ENCODE measurements at places on chromosomes 2 and 18. TPM values are rescaled to one million over a fixed set of nuclear protein-coding genes. Genes with fewer than 3 reads are reported as not detected.

- DNase-seq: no peak
- no peaks in the 10 kb centered on the region for H3K27me3 ChIP-seq
- H3K36me3 ChIP-seq: no peaks in the 10 kb centered on the region
- no peak overlapping the region for H3K27ac ChIP-seq
- no peak overlapping the region for H3K4me3 ChIP-seq
These were observed 486.3 kb downstream of the NR4A2 start for GRCh38 chr2:155846259-155846658.

- no peaks in the 10 kb centered on the region for H3K27me3 ChIP-seq
- no peaks in the 10 kb centered on the region for H3K4me1 ChIP-seq
- H3K27ac ChIP-seq: no peak overlapping the region
- no peaks in the 10 kb centered on the region for H3K36me3 ChIP-seq
These were observed 963.6 kb upstream of the CNTNAP5 start for GRCh38 chr2:123061534-123061933.

- no peak for DNase-seq
- H3K4me3 ChIP-seq: no peak overlapping the region
- H3K4me1 ChIP-seq: peaks cover 36% of the 10 kb centered on the region
- no peaks in the 10 kb centered on the region for H3K27me3 ChIP-seq
These were observed 20.8 kb downstream of the PRPF40A start for GRCh38 chr2:152696476-152696875.

GRCh38 chr2:71778514-71778913, 325.2 kb downstream of the DYSF start:
- H3K4me3 ChIP-seq: no peak overlapping the region
- no peak for DNase-seq
- H3K4me1 ChIP-seq: no peaks in the 10 kb centered on the region
- H3K27ac ChIP-seq: no peak overlapping the region

DNA sequence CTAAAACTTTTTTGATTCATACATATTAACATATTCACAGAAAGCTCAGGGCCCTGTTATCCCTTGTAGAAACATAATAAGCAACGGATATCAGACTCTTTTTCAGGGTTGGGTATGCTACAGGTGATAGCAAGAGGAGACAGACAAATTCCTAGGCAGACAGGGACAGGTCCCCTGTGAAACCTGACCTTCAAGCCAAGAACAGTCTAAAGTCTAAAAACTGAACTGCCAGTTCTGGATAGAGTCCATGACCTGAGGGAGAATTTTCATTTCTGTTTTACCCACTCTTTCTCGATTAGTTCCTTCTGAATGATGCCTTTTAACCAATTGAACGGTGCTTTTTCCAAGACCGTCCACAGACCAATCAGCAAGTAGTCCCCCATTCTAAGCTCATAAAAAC, 54.2 kb downstream of the RIT2 start:
- H3K4me1 ChIP-seq: no peaks in the 10 kb centered on the region
- no peaks in the 10 kb centered on the region for H3K27me3 ChIP-seq
- no peak overlapping the region for H3K27ac ChIP-seq
- no peak overlapping the region for H3K4me3 ChIP-seq
- no peak for DNase-seq
- H3K36me3 ChIP-seq: no peaks in the 10 kb centered on the region

DNA sequence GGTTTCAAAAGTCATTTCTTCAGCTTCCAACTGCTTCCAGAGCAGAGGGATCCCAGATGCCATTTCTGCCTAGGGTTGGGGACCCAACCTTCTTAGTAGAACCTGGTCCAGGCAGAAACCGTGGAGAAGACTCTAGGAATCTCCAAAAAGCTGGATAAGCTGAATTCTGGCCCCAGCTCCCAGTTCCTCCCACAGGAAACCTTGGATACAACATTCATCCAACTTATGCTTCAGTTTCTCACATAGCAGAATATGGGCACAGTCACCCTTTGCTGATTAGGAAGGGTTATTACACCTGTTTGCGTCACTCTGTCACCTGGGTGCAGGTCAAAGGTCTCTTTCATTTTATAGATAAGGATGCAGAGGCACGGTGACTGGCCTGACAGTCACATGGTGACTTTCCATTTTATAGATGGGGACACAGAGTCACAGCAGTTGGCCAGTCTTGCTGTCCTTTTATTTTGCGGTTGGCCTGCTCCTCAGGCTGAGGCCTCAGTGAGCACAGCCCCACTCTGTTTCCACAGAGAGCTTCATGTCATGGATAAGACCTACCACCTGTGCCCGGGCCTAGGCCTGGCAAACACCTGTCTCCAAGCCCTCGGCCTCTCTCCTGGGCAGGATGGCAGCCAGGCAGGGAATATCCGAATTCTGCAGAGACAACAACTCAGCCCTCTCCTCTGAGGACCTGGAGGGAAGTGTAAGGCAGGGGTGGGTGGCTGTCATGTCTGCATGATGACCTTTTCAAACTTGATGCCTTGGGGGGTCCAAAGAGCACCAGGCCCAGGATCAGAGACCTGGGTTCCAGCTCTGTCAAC, 148.8 kb downstream of the SMAD7 start:
- H3K4me3 ChIP-seq: no peak overlapping the region
- H3K4me1 ChIP-seq: peaks cover 32% of the 10 kb centered on the region
- no peak for DNase-seq
- no peak overlapping the region for H3K27ac ChIP-seq

DNA sequence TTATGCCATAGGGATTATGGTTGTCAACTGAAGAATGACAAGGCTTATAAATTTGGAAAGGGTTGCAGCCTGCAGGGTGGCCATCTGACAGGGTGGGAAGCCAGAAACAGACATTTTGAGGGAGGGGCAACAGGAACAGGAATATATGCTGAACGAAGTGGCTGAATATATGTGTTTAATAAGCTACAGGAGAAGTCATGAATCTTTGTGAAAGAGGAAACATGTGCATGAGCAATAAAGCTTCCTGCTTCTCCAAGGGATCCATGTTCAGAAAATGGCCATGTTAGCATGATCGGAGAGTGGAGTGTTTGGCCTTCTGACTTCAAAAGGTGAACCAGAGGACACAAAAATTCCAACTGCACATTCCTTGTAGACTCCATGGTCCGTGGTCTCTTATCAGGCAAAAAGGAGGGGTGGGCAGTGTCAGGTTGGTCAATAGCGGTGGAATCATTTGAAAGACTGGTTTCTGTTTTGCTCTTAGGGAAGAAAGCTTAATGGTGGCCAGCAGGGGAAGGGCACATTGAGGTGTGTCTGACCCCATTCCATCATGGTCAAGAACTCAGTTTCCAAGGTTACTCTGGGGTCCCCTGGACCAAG, 144.1 kb downstream of the SOCS6 start:
- no peaks in the 10 kb centered on the region for H3K36me3 ChIP-seq
- no peak overlapping the region for H3K4me3 ChIP-seq
- no peaks in the 10 kb centered on the region for H3K4me1 ChIP-seq
- no peak for DNase-seq
- no peaks in the 10 kb centered on the region for H3K27me3 ChIP-seq

GRCh38 chr2:198214114-198214596, 409.8 kb downstream of the PLCL1 start:
- H3K27me3 ChIP-seq: no peaks in the 10 kb centered on the region
- no peak for DNase-seq
- no peak overlapping the region for H3K27ac ChIP-seq
- H3K4me3 ChIP-seq: no peak overlapping the region

DNA sequence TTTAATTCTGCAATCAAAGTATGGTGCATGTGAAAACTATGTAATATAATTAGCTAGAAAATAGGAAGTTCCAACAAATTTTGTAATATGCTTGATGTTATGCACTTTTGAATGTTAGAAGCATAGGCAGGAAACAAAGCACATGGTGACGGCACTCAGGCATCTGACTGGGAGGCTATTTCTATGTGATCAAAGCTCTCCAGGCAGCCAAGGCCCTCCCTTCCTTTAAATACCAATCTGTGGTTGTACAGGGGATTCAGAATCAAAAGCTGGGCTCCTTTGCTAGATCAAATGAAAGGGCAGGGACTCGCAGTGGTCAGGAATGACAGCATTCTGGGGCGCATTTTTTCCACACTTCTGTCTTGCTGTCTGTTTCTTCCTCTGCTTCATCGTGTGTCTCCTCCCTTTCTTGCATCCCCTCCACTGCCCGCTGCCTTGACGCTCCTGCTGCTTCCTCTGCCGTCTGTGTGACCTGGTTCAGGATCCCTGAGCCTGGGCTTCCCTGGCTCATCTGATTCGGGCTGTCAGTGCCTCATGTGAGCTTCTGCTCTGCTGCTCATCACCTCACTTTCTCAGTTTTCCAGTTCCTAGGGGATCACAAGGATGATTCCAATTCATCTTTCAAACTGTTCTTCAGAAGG, 30.9 kb downstream of the TMEM182 start:
- no peaks in the 10 kb centered on the region for H3K4me1 ChIP-seq
- DNase-seq: no peak
- no peaks in the 10 kb centered on the region for H3K36me3 ChIP-seq

DNA sequence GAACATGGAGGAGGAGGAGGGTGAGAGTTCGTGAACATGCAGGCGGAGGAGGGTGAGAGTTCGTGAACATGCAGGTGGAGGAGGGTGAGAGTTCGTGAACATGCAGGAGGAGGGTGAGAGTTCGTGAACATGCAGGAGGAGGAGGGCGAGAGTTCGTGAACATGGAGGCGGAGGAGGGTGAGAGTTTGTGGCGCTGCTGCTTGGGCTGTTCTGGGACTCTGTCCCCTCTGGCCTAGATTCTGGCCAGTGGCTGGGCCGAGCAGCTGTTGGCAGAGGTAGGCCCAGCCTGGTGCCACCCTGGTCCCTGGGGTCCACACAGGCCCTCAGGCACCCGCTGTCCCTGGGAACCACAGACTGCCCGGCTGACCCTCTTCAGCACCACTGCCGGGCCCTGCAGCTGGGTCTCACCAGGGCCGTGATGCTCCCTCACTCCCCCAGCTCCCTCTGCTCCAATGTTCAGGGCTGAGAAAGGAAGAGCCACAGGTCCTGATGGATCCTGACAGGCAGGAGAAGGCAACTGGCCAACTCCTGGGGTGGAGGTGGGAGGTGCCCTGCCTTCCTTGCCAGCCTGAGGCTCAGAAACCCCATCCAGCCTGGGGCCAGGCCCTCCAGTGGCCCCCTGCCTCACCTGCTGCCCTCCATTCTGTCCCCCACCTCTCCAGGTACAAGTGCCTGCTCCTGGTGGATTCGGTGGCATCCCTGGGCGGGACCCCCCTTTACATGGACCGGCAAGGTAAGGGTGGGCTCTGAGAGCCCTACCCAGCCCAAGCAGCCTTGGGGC, 3.9 kb downstream of the AGXT start:
- H3K36me3 ChIP-seq: no peaks in the 10 kb centered on the region
- DNase-seq: no peak
- no peaks in the 10 kb centered on the region for H3K27me3 ChIP-seq
- H3K27ac ChIP-seq: no peak overlapping the region
- no peak overlapping the region for H3K4me3 ChIP-seq

DNA sequence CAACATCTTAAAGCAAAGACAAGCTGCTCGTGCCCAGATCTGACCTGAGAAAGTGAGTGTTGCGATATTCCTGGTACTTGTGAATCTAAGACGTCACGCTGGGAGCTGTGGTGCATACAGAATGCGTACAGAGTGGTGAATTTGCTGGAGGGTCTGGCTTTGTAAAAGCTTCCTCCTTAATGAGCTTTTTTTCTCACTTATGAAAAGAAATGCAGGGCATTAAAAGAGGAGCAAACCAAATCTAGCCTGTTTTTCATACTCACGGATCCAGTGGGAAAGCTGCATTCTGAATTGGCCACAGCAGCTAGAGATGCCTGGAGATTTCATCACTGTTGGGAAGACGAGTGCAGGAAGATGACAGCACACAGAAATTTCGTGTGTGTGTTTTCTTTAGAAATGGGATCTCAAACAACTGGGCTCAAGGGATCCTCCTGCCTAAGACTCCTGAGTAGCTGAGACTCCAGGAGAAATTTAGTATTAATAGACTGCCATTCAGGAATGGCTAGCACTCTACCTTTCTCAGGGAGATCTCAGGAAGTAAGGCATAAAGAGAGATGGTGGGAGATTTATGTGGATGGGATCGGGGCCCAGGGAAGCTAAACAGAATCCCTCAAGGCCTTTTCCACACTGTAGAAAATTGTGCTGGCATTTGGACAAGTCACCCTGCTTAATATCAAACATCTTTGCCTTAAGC, 181.3 kb downstream of the ALPK2 start:
- H3K36me3 ChIP-seq: no peaks in the 10 kb centered on the region
- no peaks in the 10 kb centered on the region for H3K4me1 ChIP-seq
- DNase-seq: no peak
- no peaks in the 10 kb centered on the region for H3K27me3 ChIP-seq

GRCh38 chr2:40507432-40507831, 55.5 kb upstream of the SLC8A1 start:
- no peak overlapping the region for H3K4me3 ChIP-seq
- H3K4me1 ChIP-seq: no peaks in the 10 kb centered on the region
- H3K36me3 ChIP-seq: no peaks in the 10 kb centered on the region

DNA sequence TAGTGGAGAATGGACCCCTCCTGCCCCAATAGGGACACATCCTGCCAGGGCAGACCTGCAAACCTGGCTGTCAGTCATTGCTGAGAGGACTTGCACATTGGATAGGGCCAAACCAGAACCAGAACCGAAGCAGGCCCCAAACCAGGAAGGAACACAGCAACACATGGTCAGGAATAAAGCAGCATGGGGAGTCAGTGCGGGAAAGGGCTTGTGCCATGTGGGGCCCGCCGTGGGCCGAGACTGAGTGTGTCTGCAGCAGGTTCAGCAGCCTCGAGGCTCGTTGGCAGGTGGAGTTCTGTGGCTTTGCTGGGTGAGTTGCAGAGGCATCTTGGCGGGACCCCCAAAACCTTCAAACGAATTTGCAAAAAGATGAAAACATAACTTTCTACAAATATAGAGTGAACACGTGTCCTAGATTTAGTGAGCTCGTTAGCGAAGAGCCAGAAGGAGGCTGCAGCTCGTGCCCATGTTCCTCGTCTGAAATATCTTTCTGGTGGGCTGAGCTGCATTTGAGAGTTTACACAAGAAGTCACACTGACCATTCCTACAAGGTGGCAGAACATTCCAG, 44.9 kb upstream of the LDLRAD4 start:
- H3K4me3 ChIP-seq: no peak overlapping the region
- peaks cover 28% of the 10 kb centered on the region for H3K27me3 ChIP-seq
- H3K36me3 ChIP-seq: no peaks in the 10 kb centered on the region
- H3K4me1 ChIP-seq: peaks cover 10% of the 10 kb centered on the region

GRCh38 chr2:41600460-41600859, 447.4 kb upstream of the PKDCC start:
- H3K27ac ChIP-seq: no peak overlapping the region
- no peaks in the 10 kb centered on the region for H3K27me3 ChIP-seq
- no peak overlapping the region for H3K4me3 ChIP-seq
- no peak for DNase-seq
- H3K4me1 ChIP-seq: no peaks in the 10 kb centered on the region

DNA sequence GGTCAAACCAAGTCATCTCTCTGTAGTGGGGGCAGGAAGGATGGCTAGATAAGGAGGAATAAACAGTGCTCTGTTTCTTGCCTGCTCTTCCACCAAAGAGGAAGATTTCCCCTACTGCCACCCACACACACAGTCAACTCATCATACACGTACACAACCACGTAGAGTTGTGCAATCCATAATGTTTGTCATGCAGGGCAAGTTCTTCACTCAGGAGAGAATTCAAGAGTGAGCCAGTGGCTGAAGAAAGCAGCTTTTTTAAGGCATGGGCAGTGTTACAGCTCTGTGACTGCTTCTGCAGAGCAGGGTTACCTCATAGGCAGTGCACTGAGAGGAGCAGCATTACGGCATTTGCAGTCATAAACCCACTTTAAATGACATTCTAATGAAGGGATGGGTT, 283.0 kb downstream of the RND3 start:
- H3K4me1 ChIP-seq: no peaks in the 10 kb centered on the region
- no peak overlapping the region for H3K4me3 ChIP-seq
- H3K27me3 ChIP-seq: no peaks in the 10 kb centered on the region
- H3K36me3 ChIP-seq: no peaks in the 10 kb centered on the region
- no peak overlapping the region for H3K27ac ChIP-seq
- no peak for DNase-seq

The TMEM198 gene
- 0.69 TPM for total RNA-seq

The CERKL gene
- total RNA-seq: not detected

The DSC1 gene
- total RNA-seq: 0.33 TPM

The CCDC150 gene
- 15.8 TPM for total RNA-seq
